ENCODE measurements at places on chromosomes 3 and 15.

DNA sequence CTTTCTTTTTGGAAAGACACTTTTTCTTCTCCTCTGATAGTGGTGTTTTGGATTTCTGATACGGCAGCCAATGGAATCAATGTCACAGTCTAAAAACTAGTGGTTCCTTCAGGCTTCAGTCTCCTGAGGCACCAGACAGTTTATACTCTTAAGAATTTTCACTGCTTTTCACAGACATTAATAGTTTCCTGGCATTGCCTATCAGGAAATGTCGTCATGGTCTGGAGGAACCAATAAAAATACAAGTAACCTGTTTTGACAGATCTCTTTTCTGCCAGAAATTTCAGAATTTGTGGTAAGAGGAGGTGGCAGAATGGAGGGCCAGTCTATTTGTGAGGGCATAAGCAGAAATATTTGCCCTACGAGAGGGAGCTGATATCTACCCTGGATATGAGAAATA, 44.8 kb downstream of the FILIP1L start:
- DNase-seq, result no peak

GRCh38 chr15:79035814-79036213, 54.8 kb downstream of the RASGRF1 start:
- DNase-seq, result no peak

- DNase-seq, result no peak
Measured at GRCh38 chr3:157417247-157417646, 19.4 kb upstream of the PTX3 start.

GRCh38 chr15:51205050-51205975, 110.6 kb upstream of the TNFAIP8L3 start:
- DNase-seq, result no peak

- no peak for DNase-seq
Measured at GRCh38 chr3:33915796-33916546, 117.5 kb downstream of the PDCD6IP start.

- DNase-seq, result no peak
Measured at GRCh38 chr3:106018102-106018501, 149.3 kb upstream of the CBLB start.

- DNase-seq, result no peak
Measured at GRCh38 chr3:128950223-128950938, 43.5 kb downstream of the CFAP92 start.

- DNase-seq, result no peak
Measured at GRCh38 chr15:58932710-58933280, 684 bp downstream of the SLTM start.

DNA sequence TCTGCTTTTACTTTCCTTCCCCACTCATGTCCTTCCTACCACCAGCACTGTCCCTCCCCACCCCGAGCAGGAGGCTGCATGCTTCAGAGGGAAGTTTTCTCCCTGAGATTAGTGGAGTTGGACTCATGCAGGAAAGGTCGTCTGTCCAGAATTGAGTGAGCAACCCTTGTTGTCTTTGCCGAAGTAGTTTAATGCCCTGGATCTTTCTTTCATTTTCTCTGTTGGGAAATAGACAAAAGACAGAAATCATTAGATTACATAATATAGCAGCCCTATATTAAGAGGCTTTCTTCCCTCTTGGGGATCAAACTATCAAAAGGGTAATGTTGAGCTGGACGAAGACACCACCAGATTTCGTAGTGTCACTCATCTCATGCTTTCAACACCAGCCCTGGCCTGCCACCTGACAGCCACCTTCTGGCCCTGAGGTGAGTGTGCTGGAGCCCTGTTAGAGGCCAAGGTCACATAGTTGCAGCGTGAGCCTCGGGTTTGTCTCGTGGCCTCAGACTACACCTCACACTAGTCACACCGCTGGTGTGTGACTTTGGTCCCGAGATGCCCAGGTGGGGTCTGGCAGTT, 231.0 kb downstream of the ITPR1 start:
- DNase-seq, result no peak

DNA sequence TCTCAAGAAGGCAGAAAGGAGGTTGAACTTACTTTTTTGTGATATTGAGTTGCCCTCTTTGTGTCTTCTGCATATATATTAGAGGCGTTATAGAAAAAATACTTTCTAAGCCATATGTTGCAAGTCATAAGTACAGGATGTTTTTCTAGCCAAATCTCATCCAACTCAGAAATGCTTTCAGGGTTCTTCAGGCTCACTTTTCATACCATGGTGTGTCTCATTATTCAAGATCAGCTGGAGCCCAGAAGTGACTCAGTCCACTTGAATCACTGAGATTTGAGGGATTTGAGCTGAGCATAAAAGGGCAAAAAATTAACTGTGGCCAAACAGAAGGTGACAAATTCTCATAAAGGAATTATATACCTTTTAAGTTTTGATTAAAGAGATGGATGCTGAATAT, 157.3 kb downstream of the WNT5A start:
- no peak for DNase-seq

- DNase-seq, result no peak
Measured at GRCh38 chr3:140500473-140500872, 177.4 kb upstream of the TRIM42 start.
